ENCODE measurements at places on chromosomes 3 and 15. TPM values are rescaled to one million over a fixed set of nuclear protein-coding genes. Genes with fewer than 3 reads are reported as not detected.

TRH gene
- not detected for total RNA-seq

GRCh38 chr15:65806397-65806796, 14.3 kb upstream of the DENND4A start:
- H3K27me3 ChIP-seq: no peaks in the 10 kb centered on the region
- H3K36me3 ChIP-seq: no peaks in the 10 kb centered on the region
- no peak for DNase-seq

GRCh38 chr3:13308380-13308801, 111.7 kb downstream of the NUP210 start:
- no peaks in the 10 kb centered on the region for H3K27me3 ChIP-seq
- no peak overlapping the region for H3K27ac ChIP-seq
- no peaks in the 10 kb centered on the region for H3K36me3 ChIP-seq
- H3K4me3 ChIP-seq: no peak overlapping the region
- H3K4me1 ChIP-seq: no peaks in the 10 kb centered on the region
- DNase-seq: peak; percentile 31

DNA sequence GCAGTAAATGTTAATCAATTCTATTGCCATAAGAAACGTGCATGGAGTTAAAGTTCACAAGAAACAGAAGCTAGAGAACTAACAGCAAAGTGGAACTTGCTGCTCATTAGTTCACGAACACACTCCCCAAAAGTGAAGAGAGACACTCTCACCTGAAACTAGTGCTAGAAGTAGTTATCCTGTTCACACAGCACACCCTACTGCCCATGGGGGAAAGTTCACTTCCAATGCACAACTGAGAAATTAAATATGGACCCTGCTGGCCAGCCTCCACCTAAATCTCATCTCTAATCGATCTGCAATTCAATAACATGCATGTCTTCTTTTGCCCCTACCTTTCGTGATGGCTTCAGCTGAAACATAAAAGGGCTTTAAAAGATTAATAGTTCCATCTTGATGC, 39.4 kb upstream of the FRMD4B start:
- no peaks in the 10 kb centered on the region for H3K27me3 ChIP-seq
- no peaks in the 10 kb centered on the region for H3K4me1 ChIP-seq
- H3K36me3 ChIP-seq: no peaks in the 10 kb centered on the region
- H3K4me3 ChIP-seq: no peak overlapping the region
- DNase-seq: peak; percentile 22
- no peak overlapping the region for H3K27ac ChIP-seq

- H3K4me3 ChIP-seq: no peak overlapping the region
- H3K27ac ChIP-seq: peak overlapping the region; percentile 98
- H3K27me3 ChIP-seq: no peaks in the 10 kb centered on the region
- peaks cover 32% of the 10 kb centered on the region for H3K4me1 ChIP-seq
- H3K36me3 ChIP-seq: no peaks in the 10 kb centered on the region
- DNase-seq: peak; percentile 57
These were observed 3.5 kb upstream of the ISG20 start for GRCh38 chr15:88635318-88635717.

GRCh38 chr15:27869697-27870281, 229.3 kb downstream of the OCA2 start:
- DNase-seq: no peak
- H3K27ac ChIP-seq: no peak overlapping the region
- no peak overlapping the region for H3K4me3 ChIP-seq
- no peaks in the 10 kb centered on the region for H3K27me3 ChIP-seq

GRCh38 chr3:41893977-41894376, 67.9 kb downstream of the ULK4 start:
- H3K36me3 ChIP-seq: no peaks in the 10 kb centered on the region
- H3K4me3 ChIP-seq: no peak overlapping the region
- H3K4me1 ChIP-seq: no peaks in the 10 kb centered on the region
- no peaks in the 10 kb centered on the region for H3K27me3 ChIP-seq

GRCh38 chr3:95905182-95905581, 909.2 kb upstream of the EPHA6 start:
- H3K27me3 ChIP-seq: no peaks in the 10 kb centered on the region
- DNase-seq: no peak

GRCh38 chr3:189084620-189085019, 87.2 kb upstream of the TPRG1 start:
- no peak overlapping the region for H3K4me3 ChIP-seq
- no peak overlapping the region for H3K27ac ChIP-seq
- H3K36me3 ChIP-seq: no peaks in the 10 kb centered on the region
- H3K27me3 ChIP-seq: no peaks in the 10 kb centered on the region
- H3K4me1 ChIP-seq: no peaks in the 10 kb centered on the region

DNA sequence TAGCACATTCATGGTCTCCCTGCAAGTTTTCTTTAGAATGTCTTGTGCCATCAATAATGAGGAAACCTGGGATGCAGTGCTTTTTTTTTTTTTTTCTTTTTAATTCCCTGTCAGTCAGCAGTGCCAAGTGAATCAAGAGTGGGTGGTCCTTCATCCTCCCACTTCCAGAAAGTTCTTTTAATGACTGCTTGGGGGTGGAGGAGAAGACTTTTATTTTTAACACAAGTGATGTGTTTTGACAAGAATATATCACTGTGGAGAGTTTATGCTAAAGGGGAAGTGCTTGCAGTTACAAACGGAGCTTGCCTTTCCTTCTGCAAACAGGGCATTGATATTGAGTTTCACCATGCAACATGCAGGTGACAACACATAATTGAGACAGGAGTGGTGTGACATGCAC, 69.7 kb downstream of the CACNA2D3 start:
- H3K27ac ChIP-seq: no peak overlapping the region
- H3K4me1 ChIP-seq: no peaks in the 10 kb centered on the region
- H3K36me3 ChIP-seq: no peaks in the 10 kb centered on the region
- no peak for DNase-seq

- DNase-seq: no peak
- no peaks in the 10 kb centered on the region for H3K4me1 ChIP-seq
- H3K36me3 ChIP-seq: no peaks in the 10 kb centered on the region
- no peak overlapping the region for H3K4me3 ChIP-seq
These were observed 257.9 kb downstream of the PDCD6IP start for GRCh38 chr3:34056181-34056910.

ANKUB1 gene
- total RNA-seq: not detected

FRMD4B gene
- 27.7 TPM for total RNA-seq

- no peak overlapping the region for H3K27ac ChIP-seq
- H3K36me3 ChIP-seq: no peaks in the 10 kb centered on the region
- no peaks in the 10 kb centered on the region for H3K27me3 ChIP-seq
These were observed 63.5 kb upstream of the CCDC54 start for GRCh38 chr3:107313711-107314110.

GRCh38 chr3:110456001-110456400, 615.6 kb upstream of the NECTIN3 start:
- no peaks in the 10 kb centered on the region for H3K27me3 ChIP-seq
- no peak overlapping the region for H3K4me3 ChIP-seq
- H3K4me1 ChIP-seq: no peaks in the 10 kb centered on the region
- H3K36me3 ChIP-seq: no peaks in the 10 kb centered on the region
- DNase-seq: no peak

GRCh38 chr3:61686228-61686648, 124.9 kb downstream of the PTPRG start:
- peaks cover 3% of the 10 kb centered on the region for H3K4me1 ChIP-seq
- H3K27me3 ChIP-seq: no peaks in the 10 kb centered on the region
- no peak overlapping the region for H3K27ac ChIP-seq
- no peak overlapping the region for H3K4me3 ChIP-seq

PP2D1 gene
- total RNA-seq: not detected

DNA sequence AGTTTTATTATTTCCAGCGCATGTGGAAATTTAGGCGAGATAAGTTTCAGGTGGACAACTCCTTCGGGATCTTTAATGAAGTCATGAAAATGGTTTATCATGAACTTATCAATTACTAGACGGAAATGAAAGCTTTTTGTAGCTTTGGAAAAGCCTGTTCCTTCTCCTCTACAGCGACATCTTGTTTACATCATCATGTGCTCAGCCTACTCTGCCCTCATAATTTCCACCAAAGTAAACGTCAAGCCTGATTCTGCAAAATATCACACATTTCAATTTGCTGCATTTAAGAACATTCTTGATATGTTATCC, 64.3 kb upstream of the CGNL1 start:
- no peak for DNase-seq
- H3K4me3 ChIP-seq: no peak overlapping the region
- H3K36me3 ChIP-seq: no peaks in the 10 kb centered on the region
- peaks cover 23% of the 10 kb centered on the region for H3K4me1 ChIP-seq
- H3K27me3 ChIP-seq: no peaks in the 10 kb centered on the region

LINGO1 gene
- total RNA-seq: not detected
